Fibroblast of the aortic adventitia (primary cell): ENCODE measurements at places on chromosomes 5 and 9.

DNA sequence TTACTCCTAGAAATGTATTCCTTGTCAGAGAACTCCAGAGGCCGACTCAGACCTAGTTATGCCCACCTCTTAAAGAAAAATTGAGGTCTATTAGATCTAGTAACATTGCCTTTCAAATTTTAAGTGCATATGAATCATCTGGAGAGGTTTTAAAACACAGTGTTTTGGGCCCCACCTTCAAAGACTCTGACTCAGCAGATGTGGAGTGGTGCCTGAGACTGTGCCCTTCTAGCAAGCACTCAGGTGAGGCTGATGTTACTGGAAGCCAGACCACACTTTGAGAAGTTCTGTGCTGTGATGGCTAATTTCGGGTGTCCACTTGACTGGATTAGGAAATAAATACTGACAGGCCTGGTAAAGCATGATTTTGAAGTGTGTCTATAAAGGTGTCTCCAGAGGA, 10.6 kb downstream of the FOXB2 start:
- DNase-seq: no peak

GRCh38 chr5:114634967-114635901, 273.4 kb downstream of the KCNN2 start:
- no peak for DNase-seq

DNA sequence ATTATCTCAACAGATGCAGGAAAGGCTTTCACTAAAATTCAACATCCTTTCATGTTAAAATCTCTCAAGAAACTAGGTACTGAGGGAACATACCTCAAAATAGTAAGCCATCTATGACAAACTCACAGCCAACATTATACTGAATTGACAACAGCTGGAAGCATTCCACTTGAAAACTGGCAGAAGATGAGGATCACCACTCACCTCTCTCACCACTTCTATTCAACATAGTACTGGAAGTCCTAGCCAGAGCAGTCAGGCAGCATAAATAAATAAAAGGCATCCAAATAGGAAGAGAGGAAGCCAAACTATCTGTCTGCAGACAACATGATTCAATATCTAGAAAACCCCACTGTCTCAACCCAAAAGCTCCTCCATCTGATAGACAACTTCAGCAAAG, 203.6 kb upstream of the GRAMD2B start:
- no peak for DNase-seq

- DNase-seq: no peak
Measured at GRCh38 chr5:116135344-116135743, 50.5 kb downstream of the COMMD10 start.

- no peak for DNase-seq
Measured at GRCh38 chr9:135805422-135806022, 101.8 kb downstream of the CAMSAP1 start.

DNA sequence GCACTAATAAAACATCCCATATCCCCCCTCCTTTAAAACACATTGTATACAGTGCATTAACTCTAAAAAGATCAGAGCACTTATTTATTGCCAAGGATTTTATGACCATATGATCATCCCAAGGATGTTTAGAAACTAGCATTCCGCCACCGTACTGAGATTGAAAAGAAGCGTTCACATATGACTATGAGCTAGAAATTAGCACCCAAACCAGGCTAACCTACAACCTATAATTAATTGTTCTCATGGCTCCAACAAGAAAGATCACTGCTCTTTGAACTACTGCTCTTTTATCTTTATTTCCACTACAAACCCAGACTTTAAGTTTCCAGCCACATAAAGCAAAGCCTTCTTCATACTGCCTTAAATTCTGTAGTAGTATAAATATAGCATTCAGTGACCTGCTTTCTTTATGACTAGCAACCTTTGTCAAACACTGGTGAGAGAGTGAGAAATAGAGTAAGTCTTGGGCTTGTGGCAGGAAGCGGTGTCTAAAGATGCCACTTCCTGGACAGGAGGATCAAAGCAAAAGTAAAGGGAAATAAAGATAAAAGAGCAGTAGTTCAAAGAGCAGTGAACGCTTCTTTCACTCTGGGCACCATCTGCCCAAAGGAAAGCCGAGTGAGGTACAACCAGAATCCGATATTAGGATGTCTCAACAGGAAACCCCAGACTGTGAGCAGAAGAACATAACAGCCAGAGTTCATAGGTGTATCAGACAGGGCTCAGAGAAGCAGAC, 151.1 kb upstream of the ERCC6L2 start:
- DNase-seq: no peak

- no peak for DNase-seq
Measured at GRCh38 chr5:21893161-21893560, 960.0 kb downstream of the CDH12 start.
